NCI-H1436 (cell line): ENCODE measurements at places on chromosomes 4 and X.

- DNase-seq, result no peak
Observed at GRCh38 chr4:181559637-181560036, 683.6 kb upstream of the TENM3 start.

- DNase-seq, result peak; percentile 38
Observed at GRCh38 chrX:103831803-103832544, at the start of gene RAB9B. Gene RAB9B (minus strand): TSS chrX:103832257. CDS start chrX:103825784, 6,473 bp downstream.

DNA sequence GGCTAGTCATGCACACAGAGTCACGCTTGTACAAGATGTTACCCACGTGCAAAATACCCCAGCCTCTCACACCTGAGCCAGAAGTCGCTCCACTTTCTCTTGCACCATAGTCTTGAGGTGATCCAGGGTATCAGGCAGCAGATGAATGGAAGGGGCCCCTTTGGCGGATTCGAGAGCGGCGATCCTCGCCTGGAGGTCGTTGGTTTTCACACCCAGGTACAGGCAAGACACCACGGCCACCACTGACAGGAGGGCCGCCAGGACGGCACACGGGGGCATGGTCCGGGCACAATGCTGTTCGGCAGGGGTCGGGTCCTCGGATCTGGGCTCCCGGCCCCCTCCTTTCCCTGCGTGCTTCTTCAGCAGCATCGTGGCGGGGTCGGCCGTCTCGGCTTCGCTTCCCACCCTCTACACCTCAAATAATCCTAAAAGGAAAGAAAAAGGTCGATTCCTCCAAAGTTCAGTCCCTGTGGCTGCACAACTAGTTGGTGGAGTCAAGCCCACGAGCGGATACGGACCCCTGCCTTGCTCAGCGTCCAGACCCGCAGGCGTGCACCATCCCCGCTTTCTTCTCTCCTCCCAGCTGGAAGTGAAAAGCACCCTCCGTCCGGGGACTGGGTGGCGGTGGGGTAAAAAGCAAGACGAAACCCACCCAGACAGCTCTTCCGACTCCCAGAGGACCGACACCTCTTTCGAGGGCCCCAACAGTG lies 652 bp downstream of the COL25A1 start:
- DNase-seq, result no peak

GRCh38 chr4:89957046-89957926 lies 62.6 kb downstream of the MMRN1 start:
- DNase-seq, result no peak

DNA sequence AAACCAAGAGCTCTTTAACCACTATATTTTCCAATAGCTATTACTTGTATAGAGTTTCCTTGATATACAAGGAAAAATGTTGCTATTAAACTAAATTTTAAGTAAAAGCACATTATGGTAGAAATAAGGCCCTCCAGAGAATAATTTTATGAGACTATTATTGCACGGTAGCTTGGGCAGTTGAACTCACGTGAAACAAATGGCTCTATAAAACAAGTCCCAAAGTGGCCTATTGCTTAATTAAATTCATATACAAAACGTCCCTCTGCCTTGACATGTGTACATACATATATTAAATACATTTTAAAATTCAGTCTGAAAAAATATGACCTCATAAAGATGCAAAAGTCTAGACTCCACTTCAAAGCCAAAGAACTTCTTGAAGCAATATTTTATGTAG lies 582.2 kb downstream of the CENPC start:
- no peak for DNase-seq

DNA sequence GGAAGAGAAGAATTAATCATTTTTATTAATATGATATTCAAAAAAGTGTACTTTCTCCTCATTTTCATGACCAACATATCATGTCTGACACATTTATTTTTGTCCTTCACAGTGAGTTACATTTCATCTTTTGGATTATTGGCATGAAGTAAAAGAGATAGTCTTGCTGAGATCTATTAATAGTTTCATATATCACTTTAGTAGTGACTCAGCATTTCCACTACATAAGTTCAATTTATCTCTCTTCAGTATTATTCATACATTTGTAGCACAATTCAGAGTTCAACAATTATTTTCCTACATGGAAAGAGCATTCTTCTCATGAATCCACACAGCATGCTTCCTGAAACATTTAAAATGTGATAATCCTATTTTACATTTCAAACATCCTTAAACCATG lies 1461.1 kb downstream of the TECRL start:
- no peak for DNase-seq

- no peak for DNase-seq
Observed at GRCh38 chr4:66572949-66573348, 902.7 kb upstream of the EPHA5 start.
